DMS153 (cell line): ENCODE measurements at places on chromosomes 2 and 18.
A peak's percentile ranks its signal among the peaks of the same experiment; 100 is the strongest.

- DNase-seq = no peak
These were observed 616.8 kb upstream of the VRK2 start for GRCh38 chr2:57429831-57430230.

GRCh38 chr18:13576598-13576997 lies 149.8 kb downstream of the FAM210A start:
- DNase-seq = no peak

GRCh38 chr2:151713291-151713903 lies 20.9 kb downstream of the NEB start:
- DNase-seq = no peak

DNA sequence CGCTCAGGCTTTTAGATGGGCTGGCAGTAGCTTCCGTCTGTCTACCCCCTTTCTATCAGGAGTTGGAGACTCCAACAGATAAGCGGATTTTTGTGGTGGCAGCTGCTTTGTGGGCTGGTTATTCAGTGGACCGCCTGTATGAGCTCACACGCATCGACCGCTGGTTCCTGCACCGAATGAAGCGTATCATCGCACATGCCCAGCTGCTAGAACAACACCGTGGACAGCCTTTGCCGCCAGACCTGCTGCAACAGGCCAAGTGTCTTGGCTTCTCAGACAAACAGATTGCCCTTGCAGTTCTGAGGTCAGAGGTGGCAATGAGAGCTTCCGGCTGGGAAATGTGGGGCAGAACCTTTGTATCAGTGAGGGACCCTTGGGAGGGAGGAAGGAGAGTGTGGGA lies 14.8 kb downstream of the CAD start:
- DNase-seq = no peak

DNA sequence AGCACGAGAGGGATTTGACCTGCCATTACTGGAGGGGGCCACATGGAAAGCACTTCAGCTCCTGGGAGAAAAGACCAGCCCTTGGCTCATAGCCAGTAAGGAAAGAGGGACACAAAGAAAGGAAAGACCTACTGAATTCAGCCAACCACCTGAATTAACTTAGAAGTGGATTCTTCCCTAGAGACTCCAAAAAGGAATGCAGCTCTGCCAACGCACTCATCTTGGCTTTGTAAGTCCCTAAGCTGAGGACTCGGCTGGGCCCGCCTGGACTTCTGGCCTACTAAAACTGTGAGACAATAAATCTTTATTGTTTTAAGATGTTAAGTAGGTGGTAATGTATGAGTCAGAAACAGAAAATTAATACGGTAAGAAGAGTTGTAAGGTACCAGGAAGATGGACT lies 11.5 kb downstream of the ATF2 start:
- DNase-seq = no peak

GRCh38 chr2:188808947-188809355 lies 165.2 kb upstream of the COL3A1 start:
- no peak for DNase-seq

DNA sequence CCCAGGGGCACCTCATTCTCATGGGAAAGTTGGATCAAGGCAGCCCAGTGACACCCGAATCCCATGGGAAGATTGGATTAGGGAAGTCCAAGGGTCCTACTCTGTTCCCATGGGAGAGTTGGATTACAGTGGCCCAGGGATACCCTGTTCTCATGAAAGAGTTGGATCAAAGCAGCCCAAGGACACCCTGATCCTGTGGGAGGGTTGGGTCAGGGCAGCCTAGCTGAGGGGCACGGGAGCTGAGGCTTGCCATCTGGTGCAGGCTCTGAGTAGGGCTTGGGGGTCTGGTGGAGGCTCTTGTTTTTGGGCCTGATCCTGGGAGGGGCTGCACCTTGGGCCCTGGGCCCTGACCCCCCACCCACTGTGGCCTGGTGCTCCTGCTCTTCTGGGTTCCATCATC lies 87.1 kb downstream of the ACKR3 start:
- DNase-seq = no peak

- peak; percentile 57 for DNase-seq
These were observed 59.2 kb downstream of the IL1R2 start for GRCh38 chr2:102050854-102051391.
